Right atrium auricular region (tissue), 2 donors: ENCODE measurements at places on chromosomes 16 and 17. TPM values are rescaled to one million over a fixed set of nuclear protein-coding genes. Genes with fewer than 3 reads are reported as not detected.

The PARD6A gene
- total RNA-seq, result 3.9 TPM

DNA sequence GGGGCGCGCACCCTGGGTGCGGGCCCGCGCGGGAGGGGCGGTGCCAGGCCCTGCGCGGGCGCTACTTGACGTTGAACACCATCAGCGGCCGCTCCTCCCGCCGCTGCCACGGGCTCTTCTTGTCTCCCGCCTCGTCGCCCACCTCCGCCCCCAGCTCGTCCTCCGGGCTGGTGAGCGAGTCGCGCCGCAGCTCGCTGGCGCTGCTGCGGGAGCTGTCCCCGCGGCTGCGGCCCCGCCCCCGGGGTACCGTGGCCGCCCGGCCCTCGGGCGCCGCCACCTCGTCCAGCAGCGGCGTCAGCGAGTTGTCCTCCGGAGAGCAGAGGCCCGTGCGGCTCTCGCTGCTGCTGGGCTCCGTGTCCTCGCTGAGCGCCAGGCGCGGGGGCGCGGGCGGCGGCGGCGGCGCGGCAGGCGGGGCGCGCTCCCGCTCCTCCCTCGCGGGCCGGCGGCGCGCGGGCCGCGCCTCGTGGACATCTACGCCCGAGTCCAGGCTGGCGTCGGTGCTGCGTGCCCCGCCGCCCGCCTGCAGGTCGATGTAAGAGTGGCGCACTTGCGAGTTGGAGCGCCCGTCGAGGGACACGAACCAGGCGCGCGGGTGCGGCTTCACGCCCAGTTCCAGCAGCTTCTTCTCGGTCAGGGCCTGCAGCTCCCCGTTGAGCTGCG, 8.7 kb downstream of the GRN start:
- H3K4me1 ChIP-seq, result no peaks in the 10 kb centered on the region
- H3K27ac ChIP-seq, result peak overlapping the region; percentile 56
- DNase-seq, result no peak
- peaks cover 32% of the 10 kb centered on the region for H3K36me3 ChIP-seq
- H3K4me3 ChIP-seq, result peak overlapping the region; percentile 31
- H3K27me3 ChIP-seq, result no peaks in the 10 kb centered on the region

The WWP2 gene
- 16.1 TPM for total RNA-seq

GRCh38 chr16:28604186-28604565, 5.7 kb downstream of the SULT1A1 start:
- H3K27me3 ChIP-seq, result no peaks in the 10 kb centered on the region
- H3K4me1 ChIP-seq, result peaks cover 6% of the 10 kb centered on the region
- DNase-seq, result no peak
- H3K27ac ChIP-seq, result no peak overlapping the region
- H3K4me3 ChIP-seq, result no peak overlapping the region

DNA sequence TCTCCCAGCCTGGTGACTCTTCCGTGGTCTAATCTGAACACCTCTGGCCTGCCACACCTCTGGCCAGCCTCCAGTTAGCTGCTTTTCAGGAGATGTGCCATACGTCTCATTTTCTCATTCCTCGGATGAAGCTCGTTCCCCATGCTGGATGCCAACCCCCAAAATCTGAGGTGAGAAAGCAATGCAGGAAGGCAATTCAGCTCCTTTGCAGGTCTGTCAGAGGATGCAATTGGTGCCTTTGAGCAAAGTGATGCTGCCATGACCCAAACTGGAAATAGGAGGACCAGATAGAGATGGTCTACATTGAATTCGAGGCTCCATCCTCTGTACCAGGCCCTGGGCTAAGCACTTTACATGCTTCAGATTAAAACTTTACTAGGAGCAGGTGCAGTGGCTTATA, 11.0 kb upstream of the CUEDC1 start:
- no peaks in the 10 kb centered on the region for H3K27me3 ChIP-seq
- DNase-seq, result no peak
- H3K36me3 ChIP-seq, result no peaks in the 10 kb centered on the region
- H3K27ac ChIP-seq, result no peak overlapping the region
- H3K4me3 ChIP-seq, result no peak overlapping the region
- H3K4me1 ChIP-seq, result no peaks in the 10 kb centered on the region

DNA sequence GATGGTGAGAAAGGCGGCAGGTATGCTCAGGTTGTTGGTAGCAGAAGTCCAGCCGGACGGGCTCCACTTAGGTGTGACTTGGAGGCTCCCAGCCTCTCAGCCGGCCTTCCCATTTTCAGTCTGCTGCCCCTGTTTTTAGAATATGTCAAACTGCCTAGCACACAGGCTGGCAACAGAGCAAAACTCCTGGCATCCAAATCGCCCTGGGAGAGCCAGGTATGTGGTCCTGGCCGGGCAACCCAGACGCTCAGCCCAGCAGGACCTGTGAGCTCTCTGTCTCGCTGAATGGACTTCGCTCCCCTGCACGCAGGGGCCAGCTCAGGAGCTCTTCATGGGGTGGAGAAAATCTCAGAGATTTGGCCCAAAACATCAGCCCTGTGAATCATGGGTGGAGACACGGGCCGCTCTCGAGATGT, 147.9 kb upstream of the CHMP6 start:
- H3K27me3 ChIP-seq, result no peaks in the 10 kb centered on the region
- H3K27ac ChIP-seq, result no peak overlapping the region
- DNase-seq, result no peak
- H3K36me3 ChIP-seq, result peaks cover 26% of the 10 kb centered on the region
- H3K4me3 ChIP-seq, result no peak overlapping the region

DNA sequence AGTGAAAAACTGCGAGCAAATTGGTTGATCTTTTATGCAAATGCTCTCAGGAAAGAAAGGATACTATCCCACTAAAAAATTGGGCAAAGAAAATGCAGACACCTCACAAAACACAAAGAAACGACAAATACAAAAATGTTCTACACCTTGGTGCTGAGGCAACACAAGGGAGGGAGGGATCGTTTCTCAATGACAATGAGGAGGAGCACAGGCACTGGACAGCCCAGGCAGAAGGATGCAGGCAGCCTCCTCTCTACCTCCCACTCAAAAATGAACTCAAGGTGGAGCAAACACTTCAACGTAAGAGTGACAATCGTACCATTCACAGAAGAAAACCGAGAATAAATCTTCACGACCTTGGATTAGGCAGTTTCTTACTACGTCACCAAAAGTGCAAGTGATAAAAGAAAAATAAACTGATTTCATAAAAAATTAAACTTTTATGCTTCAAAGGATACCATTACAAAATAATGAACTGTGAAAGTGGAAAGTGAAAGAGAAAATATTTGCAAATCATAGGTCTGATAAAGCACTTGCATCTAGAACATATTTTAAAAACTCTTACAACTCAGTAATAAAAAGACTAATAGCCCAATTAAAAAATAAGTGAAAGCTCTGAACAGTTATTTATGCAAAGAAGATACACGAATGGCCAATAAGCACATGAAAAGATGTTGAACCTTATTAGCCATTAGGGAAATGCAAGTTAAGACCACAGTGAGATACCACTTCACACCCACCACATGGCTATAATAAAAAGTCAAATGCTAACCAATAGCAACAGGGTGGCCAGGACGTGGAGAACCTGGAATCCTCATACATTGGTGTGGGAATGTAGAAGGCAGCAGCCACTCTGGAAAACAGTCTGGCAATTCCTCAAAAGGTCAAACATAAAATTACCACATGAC, 80.8 kb upstream of the TRAP1 start:
- no peak for DNase-seq
- peaks cover 43% of the 10 kb centered on the region for H3K4me1 ChIP-seq
- no peak overlapping the region for H3K4me3 ChIP-seq
- H3K27me3 ChIP-seq, result no peaks in the 10 kb centered on the region
- no peak overlapping the region for H3K27ac ChIP-seq
